ENCODE measurements at places on chromosomes 5 and 9. TPM values are rescaled to one million over a fixed set of nuclear protein-coding genes. Genes with fewer than 3 reads are reported as not detected.

GRCh38 chr5:124732428-124733328, 13.8 kb downstream of the ZNF608 start:
- DNase-seq: no peak

DNA sequence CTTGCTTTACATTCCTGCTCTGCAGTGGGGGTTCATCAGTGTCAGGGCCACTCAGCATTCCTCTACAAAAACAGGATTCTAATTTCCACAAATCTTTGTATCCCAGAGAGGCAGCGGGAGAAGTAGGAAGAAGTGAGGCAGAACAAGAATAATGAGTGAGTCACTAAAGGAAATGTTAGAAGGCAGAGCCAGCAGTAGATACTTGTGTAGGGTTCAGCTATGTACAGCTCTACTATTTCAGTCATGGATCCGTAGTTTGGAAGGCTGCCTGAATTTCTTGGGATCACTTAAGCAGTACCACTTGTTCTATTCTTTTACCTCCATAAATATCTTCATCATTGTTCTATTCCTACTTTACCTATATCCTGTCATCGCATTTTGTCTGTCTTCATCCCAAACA, 246.3 kb upstream of the TLE4 start:
- no peak for DNase-seq

Gene C5orf52
- total RNA-seq: not detected

GRCh38 chr5:173454361-173454735, 126.1 kb upstream of the STC2 start:
- DNase-seq: peak; percentile 88

- DNase-seq: peak; percentile 55
These were observed 1111.1 kb downstream of the TAF11L14 start for GRCh38 chr5:18745042-18745987.

Gene LRRC26
- not detected for total RNA-seq

Gene IL4
- not detected for total RNA-seq

- no peak for DNase-seq
These were observed 102.8 kb upstream of the GNA14 start for GRCh38 chr9:77750981-77751340.

DNA sequence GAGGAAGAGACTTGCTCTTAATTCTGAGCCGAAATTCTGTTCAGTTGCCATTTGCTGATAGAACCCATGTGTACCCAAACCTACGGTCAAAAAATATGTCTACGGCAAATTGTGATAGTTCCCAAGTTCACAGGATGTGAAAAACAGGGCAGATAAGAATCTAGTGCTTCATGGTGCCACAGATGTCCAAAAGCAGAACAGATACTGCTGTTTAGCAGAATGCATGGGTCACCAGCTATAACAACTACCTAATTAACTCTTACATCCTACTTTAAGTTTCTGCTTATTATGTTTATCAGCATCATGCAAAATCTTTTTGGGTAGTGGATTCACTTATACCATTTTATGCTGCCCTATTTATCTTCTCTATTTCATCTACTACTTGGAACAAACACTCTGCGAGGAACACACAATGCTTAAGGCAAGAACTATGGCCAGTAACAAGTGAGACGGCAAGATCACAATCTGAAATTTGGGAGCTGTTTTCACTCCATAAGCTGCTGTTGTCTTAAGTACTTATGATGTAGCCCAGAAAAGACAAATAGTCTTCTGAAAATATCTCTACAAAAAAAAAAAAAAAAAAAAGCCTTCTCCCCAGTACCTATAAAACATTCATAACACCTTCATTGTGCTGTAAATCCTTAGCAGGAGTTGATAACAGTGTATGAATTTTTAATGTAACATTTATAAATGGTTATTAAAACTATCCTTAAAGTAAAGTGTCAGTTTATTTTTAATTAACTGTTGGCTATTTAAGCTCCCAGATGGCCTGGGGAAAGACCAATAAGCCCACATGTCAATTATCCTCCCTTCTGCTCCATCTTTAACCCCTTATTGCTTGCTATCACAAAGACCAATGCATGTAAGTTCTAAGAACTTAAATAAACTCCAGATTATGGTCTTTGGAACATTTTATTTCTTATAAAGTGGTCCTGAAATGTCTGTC, 232.3 kb downstream of the TLR4 start:
- no peak for DNase-seq

Gene CDC37L1
- total RNA-seq: 15.0 TPM

Gene NOTCH1
- 2.0 TPM for total RNA-seq

- no peak for DNase-seq
These were observed 208.3 kb downstream of the ATP10B start for GRCh38 chr5:160643616-160644240.

DNA sequence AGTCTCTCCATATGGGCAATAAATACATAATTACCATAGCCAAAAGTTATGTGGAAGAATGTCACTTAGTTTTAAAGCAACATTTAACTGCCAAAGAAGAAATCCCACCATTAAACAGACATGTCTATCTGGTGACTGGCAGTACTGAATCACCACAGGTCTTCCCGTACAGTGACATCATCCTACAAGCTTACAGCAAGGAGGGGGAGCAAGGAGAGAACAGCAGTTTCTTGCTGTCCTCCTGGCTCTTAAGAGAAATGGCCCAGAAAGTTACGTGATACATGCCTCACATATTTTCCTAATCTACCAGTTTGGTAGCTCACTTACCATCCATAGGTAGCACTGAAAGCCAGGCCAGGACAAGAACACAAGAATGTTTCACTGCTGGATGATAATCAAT, 671.0 kb downstream of the DMRTA1 start:
- peak; percentile 0 for DNase-seq

DNA sequence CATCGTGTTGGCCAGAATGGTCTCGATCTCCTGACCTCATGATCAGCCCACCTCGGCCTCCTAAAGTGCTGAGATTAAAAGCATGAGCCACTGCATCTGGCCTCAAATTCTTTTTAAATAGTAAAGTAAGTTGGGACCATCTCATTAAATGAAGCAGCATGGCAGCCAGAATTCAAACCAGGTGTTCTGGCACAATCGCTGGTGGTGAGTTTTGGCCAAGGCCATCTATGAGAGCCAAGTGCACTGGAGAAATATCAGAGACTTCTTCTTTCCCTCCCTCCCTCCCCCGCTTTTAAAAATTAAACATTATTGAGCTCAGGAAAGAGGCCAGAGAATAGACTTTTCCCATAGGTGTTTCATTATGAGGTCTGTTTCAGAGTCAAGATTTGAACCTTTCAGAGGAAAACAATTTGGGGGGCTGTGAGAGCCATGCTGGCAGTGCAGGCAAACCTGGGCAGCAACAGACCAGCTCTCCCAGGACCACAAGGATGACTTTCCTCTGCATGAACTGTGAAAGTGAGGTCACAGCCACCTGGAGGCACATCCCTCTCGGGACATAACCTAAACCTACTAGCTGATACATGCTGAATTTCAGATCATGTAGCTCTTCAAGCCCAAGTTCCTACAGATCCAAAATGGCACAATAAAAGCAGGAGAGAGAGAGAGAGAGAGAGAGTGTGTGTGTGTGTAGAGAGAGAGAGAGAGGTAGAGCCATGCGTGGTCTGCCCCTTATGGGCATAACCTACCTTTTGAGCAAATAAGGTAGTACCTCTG, 94.6 kb upstream of the DMRT1 start:
- DNase-seq: no peak

DNA sequence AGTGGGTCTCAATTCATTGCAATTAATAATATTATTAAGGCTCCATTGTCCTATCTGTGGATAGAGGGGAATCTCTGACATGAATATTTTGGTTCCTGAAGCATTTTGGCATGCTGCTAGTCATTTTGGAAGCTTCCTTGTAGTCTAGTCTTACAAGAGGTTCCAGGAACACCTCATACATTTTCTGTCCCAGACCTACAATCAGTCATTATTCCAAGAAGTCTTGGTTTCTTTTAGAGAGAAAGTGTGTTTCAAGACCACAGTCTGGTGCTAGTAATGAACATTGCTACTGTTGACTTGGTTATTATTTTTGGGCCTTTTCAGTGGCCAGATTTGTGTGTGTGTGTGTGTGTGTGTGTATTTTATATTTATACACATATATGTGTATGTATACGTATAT, 98.9 kb downstream of the ERCC6L2 start:
- DNase-seq: no peak

Gene ENHO
- 0.29 TPM for total RNA-seq

- no peak for DNase-seq
These were observed 64.4 kb downstream of the ARRDC3 start for GRCh38 chr5:91318724-91319123.

Gene SMIM33
- total RNA-seq: not detected

DNA sequence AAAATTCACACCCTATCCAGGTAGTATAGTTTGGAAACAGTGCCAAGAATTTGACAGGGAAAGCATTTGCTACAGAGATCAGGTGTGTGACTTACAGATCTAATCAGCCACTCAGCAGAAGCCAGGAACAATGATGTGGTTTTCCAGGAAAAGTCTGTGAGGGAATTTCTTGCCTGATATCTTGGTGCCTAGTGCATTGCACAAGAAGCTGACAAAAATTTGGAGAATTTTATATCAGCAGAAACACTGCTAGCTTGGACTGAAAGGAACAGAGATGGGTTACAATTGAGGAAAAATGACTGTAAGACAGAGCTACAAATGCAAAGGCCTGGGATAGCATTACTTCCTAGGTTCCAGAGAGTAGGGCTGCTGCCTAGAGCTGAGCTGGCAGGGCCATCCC, 658.1 kb upstream of the CHD1 start:
- no peak for DNase-seq

DNA sequence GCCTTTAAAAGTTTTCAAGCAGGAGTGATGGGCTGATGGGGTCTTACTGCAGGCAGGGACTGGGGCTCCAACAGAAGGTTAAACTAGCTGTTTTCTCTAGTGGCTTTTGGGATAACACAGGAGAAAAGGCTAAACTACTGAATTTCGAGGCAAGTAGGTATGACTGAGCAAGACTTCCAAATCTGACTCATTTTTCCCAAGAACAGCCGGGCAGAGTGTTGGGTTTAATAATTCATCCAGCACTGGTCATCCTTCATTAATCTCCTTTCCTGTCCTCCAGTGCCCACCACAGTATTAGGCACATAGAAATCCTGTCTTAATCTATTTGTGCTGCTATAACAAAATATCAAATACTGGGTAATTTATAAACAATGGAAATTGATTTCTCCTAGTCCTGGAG, 20.5 kb downstream of the MSX2 start:
- no peak for DNase-seq

Gene ANKDD1B
- total RNA-seq: not detected

Gene YIPF5
- 53.9 TPM for total RNA-seq

DNA sequence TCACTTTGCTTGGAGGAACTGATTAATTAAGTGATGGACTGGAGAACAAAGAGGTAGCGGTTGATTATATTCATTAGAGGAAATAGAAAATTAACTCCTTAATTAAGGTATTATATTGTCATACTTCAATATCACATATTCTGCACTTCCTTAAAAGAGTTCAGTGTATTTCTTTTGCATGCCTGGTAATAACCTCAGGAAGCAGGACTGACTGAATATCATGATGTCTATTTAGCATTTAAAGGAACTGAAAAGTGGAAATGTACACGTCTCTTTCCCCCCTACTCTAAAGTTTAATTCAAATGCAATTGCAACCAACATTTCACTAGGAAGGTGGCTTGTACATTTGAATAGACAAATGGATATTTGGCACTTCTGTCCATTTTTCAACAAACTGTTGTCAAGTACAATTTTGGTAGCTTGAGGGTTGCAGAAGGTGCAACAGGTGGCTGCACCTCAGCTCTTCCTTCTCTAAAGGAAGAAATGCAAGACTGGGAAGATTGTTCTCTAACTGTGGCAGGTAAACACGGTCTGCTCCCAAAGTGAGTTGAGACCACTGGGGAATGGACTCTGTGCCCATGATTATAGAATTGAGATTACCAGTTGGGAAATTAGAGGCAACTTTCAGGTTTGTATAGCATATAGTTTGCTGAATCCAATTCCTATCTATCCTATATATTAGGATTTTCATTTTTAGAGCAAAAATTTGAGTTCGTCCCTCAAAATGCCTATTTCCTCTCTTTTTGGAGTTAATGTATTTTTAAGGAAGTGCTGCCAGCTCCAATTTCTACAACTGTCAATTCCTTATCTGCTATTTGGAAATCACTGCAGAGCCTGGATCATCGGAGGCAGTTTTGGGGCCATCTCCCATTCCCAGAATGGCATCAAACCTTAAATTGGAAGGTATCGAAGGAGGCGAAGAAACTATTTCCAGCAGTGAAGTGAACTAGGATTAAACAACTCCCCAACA, 98.9 kb upstream of the TAF11L2 start:
- DNase-seq: no peak

- no peak for DNase-seq
These were observed 55.4 kb downstream of the ARHGAP26 start for GRCh38 chr5:142825378-142826089.

Gene IQGAP2
- total RNA-seq: 0.24 TPM

GRCh38 chr5:122656577-122656976, 118.3 kb upstream of the SNX2 start:
- DNase-seq: no peak

- no peak for DNase-seq
These were observed 213.9 kb downstream of the GABBR2 start for GRCh38 chr9:98494852-98495251.
